ENCODE measurements at places on chromosomes 16 and 17. TPM values are rescaled to one million over a fixed set of nuclear protein-coding genes. Genes with fewer than 3 reads are reported as not detected.
A peak's percentile ranks its signal among the peaks of the same experiment; 100 is the strongest.

GRCh38 chr17:69684251-69684650 is 269.8 kb downstream of the MAP2K6 start:
- DNase-seq, result no peak

- peak; percentile 44 for DNase-seq
Observed at GRCh38 chr17:29760279-29761039, 137.7 kb upstream of the CORO6 start.

DNA sequence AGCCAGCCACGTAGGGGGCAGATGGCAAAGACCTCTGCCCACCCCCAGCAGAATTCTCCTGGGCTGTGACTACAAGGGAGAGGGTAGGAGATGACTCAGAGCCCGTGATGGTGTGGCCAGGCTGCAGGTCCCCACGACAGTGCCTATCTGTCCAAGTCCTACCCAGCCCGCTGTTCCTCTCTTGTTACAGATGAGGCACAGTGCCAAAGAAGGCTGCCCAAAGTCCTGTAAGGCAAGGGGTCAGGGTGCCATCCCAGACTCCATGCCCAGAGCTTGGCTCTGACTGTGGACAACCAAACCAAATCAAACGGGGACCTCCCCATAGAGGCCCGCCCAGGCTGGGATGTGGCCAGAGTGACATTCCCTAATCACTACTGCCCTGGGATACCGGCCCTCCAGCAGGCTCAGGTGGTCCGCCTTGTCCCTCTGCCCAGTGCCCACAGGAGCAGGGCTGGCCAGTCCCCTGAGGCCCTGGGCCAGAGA is 12.6 kb upstream of the BCAR1 start:
- DNase-seq, result no peak

DNA sequence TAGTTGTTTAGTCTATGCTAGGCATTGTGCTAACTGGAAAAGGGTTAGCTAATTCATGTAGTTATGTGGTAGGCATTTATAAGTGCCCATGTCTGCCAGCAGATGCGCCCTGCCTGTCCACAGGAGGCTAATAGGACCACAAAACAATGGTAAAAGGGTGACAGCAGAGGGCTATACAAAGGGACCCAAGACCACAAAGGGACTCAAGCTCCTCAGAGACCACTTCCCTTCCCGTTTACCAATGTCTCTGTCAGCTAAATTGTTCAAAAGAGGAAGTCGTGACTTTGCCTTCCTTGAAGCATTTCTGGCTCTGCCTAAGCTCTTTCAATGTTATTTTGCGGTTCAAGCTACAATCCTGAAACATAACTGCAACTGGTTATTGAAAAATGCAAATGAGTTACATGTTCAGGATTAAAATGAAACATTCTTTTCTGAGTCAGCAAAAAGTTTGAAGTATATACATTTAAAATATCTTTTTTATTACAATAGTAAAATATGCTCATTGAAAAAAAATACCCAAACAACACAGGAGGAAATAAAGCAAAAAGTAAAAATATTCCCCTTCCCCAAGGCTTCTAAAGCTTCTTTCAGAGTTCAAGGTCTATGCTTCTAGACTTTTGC is 149.2 kb downstream of the MAF start:
- no peak for DNase-seq

AATK gene
- 3.8 TPM for total RNA-seq

DNA sequence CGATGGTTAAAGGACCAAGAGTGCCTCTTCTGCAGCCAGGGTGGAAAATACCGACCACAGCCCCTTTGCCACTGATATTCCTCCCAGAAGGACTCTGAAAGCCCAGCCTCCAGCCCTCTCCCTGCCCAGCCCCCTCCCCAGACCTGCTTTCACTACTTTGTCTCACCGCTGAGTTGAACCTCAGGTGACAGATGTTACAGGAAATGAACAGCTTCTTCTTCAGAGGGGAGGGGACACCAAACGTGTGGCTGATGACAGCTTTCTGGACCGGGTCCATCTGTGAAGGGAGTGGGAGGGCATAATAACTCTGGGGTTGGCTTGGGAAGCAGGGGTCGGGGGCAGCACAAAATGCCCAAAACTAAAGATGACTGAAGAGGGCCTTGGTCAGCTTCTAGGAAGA is 14.2 kb downstream of the NKIRAS2 start:
- no peak for DNase-seq

SLC25A10 gene
- 38.8 TPM for total RNA-seq

DNA sequence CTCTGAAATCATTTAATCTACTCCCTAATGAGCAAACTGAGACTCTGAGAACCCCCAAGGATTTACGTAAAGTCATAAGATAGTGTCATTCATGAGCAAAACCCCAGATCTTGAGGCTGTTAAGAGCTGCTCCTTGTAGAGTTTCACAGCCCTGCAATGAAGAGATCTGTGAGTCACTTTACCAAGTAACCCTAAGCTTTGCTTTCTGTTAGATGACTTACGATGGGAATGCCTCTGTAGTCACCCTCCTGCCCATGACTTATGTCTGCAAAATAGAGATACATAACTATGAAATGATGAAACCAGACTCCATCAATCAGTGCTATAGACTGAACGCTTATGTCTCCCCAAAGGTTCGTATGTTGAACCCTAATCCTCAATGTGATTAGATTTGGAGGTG is 117.7 kb downstream of the HS3ST3A1 start:
- DNase-seq, result no peak

PYY gene
- not detected for total RNA-seq

- no peak for DNase-seq
Observed at GRCh38 chr17:41324180-41325075, 8.9 kb upstream of the KRTAP17-1 start.

GRCh38 chr17:61474934-61475333 is 22.7 kb downstream of the TBX4 start:
- no peak for DNase-seq

KRT20 gene
- 0.21 TPM for total RNA-seq

ASGR2 gene
- not detected for total RNA-seq

DNA sequence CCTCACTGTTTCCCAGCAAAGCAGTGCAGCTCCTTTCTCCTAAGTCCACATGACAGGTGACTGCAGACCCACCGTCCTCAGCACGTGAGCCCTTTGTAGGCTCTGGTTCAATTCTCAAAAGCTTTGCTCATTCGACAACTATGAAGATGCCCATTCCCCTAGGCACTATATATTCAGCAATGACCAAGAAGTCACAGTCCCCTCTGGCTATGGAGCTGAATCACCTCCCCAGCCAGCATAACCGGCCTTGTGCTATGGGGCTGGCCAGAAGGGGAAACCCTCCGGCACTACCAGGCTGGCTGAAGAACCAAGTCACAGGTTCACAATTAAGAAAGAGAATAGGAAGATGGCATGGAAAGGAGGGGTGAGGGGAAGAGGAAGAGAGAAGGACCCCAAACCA is 139.7 kb downstream of the WSCD1 start:
- no peak for DNase-seq

DNA sequence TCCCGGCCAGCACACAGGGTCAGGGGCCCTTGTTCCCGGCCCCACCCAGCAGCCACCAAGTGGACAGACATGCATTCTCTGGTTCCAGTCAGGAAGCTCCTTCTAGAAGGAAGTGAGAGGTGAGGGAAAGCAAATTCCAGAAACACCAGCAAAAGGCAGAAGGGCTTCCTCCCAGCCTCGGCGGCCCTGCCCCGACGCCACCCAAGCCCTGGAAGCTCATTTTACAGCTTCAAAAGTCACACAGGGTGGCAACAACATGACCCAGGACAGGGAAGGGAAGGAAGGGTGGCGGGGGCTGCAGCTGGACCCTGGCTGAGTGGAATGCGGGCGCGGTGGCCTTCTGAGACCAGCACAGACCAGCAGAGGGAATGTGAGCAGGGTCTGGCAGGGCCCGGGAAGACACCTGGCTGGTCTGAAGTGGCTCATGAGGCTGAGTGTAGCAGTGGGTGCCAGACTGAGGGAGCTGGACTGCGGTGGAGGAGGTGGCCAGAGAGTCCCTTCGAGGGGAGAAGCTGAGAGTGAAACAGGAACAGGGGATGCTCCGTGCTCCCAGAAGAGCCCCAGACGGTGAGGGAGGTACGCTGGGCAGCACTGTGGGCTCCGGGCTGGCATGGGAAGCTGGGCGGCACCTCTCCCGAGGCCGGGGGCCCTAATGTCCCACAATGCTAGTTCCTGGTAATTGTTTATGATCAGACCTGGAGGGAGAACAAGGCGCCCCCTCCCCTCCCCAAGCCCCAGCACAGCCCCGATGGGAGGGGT is 1.9 kb upstream of the UNC13D start:
- no peak for DNase-seq

KRTAP4-1 gene
- total RNA-seq, result not detected

DNA sequence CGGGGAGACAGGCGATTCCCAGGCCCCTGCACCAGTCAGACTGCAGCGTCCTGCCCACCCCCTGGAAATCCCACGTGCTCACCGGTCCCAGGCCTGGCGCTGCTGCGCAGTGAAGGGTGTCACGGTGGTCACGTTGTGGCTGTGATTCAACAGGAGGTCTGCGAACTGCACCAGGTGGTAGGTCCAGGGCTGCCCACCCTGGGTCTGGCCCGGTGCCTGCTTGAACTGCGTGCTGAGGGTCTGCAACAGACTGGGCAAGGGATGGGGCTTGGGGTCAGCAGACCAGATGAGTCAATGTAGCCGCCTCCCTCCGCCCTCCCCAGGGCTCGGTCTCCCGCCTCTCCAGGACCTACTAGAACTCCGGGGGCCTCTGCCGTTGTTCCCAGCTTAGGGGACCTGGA is 7.1 kb downstream of the MYBBP1A start:
- no peak for DNase-seq

KCNH6 gene
- not detected for total RNA-seq

DNA sequence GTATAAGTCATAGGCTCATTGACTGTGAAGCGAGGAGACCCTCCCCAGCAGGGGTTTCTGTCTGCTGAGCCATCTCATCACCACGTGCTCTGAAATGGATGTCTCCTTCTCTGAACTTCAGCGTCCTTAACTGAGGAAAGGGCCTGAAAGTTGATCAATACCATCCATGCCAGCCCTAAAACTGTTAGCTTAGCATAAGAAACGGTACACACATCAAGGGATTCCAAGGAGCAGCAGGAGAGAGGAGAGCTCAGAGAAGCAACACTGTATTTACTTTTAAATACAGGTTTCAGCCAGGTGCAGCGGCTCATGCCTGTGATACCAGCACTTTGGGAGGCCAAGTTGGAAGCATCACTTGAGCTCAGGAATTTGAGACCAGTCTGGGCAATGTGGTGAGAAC is 248.9 kb upstream of the TNRC6C start:
- DNase-seq, result no peak

GRCh38 chr16:874366-875181 is 74.0 kb upstream of the GNG13 start:
- no peak for DNase-seq

GRCh38 chr16:4692460-4693295 is 684 bp upstream of the NUDT16L1 start:
- DNase-seq, result no peak

DNA sequence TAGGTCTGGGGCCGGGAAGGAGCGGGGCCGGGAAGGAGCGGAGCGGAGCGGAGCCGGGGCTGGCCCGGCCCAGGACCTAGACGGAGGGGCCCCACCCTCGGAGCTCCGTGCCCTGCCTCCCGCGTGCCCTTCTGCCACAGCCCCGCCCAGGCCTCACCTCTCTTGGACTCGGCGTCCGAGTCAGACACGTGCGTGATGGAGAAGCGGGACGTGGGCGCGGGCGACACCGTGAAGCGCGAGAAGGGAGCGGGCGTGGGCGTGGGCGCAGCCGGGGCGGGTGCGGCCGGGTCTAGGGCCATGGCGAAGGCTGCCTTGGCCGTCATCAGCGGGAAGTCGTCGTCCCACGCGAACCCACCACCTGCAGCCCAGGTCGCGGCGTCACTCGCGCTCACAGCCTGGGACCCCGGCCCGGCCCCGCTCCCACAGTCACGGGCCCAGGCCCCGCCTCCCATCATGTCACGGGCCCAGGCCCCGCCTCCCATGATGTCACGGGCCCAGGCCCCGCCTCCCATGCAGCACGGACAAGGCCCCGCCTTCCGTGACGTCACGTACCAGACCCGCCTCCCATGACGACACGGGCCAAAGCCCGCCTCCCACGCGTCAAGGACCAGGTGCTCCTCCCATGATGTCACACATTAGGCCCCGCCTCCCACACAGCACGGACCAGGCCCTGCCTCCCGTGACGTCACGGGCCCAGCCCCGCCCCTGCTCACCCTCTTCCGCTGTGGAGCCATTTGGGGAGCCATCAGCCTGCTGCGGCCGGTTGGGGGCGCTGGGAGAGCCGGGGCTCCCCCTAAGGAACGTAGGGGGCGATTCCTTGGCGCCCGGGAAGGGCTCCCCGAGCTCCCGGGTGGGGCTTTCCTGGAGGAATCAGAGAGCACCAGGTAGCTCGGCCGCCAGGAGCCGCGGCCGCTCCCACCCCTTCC is 45.8 kb upstream of the PVALEF start:
- DNase-seq, result peak; percentile 80

DNA sequence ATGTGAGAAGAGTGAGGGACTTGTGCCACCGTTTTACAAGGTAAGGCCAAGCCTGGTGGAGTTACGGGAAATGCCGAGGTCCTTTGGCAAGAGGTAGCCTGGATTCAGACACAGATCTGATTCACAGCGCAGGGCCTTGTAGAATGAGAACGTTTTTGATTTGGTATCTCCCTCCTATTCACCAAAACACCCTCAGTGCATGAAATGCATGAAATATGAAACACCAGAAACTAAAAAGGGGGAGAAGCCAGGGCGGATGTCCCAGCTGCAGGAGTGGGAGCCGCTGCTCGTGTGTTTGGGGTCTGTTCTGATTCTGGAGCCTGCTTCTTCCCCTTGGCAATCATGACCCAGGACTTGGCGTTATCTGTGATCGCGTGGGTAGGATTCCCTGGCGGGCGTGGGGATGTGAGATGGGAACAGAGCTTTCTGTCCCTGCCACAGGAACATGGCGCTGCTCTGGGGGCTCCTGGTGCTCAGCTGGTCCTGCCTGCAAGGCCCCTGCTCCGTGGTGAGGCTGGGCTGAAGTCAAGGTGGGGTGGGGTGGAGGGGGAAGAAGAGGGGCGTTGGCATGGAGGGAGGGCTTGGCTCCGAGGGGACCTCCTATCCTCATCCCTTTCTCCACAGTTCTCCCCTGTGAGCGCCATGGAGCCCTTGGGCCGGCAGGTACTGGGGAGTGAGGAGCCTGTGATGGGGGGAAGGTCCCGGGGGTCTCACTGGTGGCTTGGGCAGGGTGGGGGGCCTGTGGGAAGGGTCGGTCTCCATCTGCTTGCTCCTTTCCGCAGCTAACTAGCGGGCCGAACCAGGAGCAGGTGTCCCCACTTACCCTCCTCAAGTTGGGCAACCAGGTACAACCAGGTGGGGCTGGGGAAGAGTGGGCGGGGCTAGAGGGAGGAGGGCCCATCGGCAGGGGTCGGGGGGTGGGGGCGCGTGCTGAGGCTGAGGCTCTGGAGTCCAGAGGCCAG is 2.2 kb downstream of the SERPINF2 start:
- no peak for DNase-seq

GUCY2D gene
- not detected for total RNA-seq
